Activated CD8-positive, alpha-beta T cell treated with anti-CD3 and anti-CD28 coated beads for 36 hours (primary cell): ENCODE measurements at places on chromosomes 3 and 15. TPM values are rescaled to one million over a fixed set of nuclear protein-coding genes. Genes with fewer than 3 reads are reported as not detected.
A peak's percentile ranks its signal among the peaks of the same experiment; 100 is the strongest.

GRCh38 chr3:193563426-193563825 lies 8.7 kb upstream of the ATP13A4 start:
- no peak for DNase-seq
- no peak overlapping the region for H3K4me3 ChIP-seq
- no peaks in the 10 kb centered on the region for H3K27me3 ChIP-seq
- no peak overlapping the region for H3K27ac ChIP-seq
- no peaks in the 10 kb centered on the region for H3K4me1 ChIP-seq
- no peaks in the 10 kb centered on the region for H3K36me3 ChIP-seq

DNA sequence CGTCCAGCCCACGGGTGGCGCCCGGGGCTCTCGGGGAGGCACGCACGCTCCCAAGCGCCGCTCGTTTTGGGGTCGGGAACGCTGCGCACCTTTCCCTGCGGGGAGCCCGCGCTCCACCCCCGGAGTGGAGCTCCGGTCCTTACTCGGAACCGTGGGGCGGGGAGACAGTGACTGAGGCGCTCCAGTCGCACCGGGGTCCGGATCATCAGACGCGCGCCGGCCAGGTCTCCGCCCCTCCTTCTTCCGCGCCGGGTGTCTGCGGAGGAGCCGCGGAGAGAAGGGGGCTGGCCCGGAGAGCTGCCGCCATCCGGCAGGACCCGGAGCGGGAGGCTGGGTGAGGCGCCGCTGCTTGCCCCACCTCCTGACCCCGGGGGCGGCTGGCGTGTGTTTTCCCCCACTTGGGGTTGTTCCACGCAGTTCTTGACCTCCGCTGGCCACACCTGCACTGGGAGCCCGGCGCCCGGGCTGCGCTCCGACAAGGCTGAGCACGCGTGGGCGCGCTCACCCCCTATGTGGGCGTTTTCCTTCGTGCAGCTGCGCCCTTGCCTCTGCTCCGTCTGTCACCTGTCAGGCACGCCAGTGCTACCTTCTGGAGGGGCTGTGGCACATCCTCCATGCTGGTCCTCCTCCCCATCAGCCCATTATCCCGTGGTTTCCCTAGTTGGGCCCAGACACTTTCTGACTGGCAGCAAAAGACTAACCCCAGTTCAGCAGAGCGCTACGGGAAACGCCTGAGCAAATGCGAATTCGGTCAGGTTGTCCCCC lies at the start of gene MCF2L2:
Gene MCF2L2 (minus strand): TSS at position 173 of the 765 bp plus-strand sequence. CDS start 642 bp downstream, outside the sequence.
- DNase-seq, result peak; percentile 90
- peak within 1 kb of the TSS; percentile 78 for H3K27ac ChIP-seq
- peak within 1 kb of the TSS; percentile 84 for H3K4me3 ChIP-seq
- H3K4me1 ChIP-seq, result peaks cover 36% of the 10 kb centered on the region

DNA sequence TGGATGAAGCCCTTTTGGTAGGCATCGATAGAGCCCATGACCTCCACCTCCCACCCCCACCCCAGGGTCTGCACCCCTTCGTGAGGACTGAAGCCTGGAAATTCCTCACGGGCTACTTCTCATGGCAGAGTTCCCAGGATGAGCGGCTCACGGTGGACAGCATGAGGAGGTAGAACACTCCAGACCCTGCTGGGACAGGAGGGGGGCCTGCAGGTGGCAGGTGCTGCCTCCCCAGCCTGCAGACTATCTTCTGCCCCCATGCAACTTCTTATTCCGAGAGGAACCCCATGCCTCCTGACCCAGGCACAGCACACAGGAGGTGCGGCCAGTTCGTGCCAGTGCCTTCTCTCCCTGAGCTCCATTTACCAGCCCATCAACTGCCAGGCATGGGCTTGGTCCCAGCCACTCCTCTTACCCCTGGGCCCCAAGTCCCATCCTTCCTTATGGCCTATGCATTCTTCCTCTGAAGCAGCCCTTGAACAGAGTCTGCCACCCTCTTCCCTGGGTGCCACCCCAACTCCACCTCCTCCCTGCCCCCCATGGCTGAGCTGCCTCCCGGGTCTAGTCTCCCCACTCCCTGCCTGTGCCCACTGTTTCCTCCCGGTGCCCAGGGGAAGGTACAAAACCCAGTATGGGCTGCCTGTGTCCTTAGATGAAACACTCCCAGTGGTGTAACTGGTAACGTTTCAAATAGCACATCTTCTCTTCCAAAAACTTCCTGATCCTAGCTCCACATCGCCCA lies 8.4 kb downstream of the TBC1D21 start:
- DNase-seq, result no peak
- H3K36me3 ChIP-seq, result no peaks in the 10 kb centered on the region
- H3K4me1 ChIP-seq, result no peaks in the 10 kb centered on the region
- H3K27ac ChIP-seq, result no peak overlapping the region

GRCh38 chr3:125512135-125512920 lies 7.7 kb downstream of the SNX4 start:
- no peaks in the 10 kb centered on the region for H3K27me3 ChIP-seq
- peak overlapping the region; percentile 81 for H3K27ac ChIP-seq
- peaks cover 64% of the 10 kb centered on the region for H3K36me3 ChIP-seq
- peak; percentile 73 for DNase-seq
- H3K4me1 ChIP-seq, result peaks cover 46% of the 10 kb centered on the region

- peaks cover 76% of the 10 kb centered on the region for H3K4me1 ChIP-seq
- H3K27ac ChIP-seq, result peak overlapping the region; percentile 66
- H3K27me3 ChIP-seq, result no peaks in the 10 kb centered on the region
- no peak for DNase-seq
- peaks cover 59% of the 10 kb centered on the region for H3K36me3 ChIP-seq
These were observed 90.9 kb downstream of the MBNL1 start for GRCh38 chr3:152359385-152360248.

The MAP6D1 gene
- 3.8 TPM for total RNA-seq

The ZPLD1 gene
- total RNA-seq, result not detected

The C3orf85 gene
- not detected for total RNA-seq

The MKRN2OS gene
- not detected for total RNA-seq
